ENCODE measurements at places on chromosomes 16 and 17.

GRCh38 chr17:71163813-71164122, 957.1 kb upstream of the SOX9 start:
- DNase-seq: no peak

DNA sequence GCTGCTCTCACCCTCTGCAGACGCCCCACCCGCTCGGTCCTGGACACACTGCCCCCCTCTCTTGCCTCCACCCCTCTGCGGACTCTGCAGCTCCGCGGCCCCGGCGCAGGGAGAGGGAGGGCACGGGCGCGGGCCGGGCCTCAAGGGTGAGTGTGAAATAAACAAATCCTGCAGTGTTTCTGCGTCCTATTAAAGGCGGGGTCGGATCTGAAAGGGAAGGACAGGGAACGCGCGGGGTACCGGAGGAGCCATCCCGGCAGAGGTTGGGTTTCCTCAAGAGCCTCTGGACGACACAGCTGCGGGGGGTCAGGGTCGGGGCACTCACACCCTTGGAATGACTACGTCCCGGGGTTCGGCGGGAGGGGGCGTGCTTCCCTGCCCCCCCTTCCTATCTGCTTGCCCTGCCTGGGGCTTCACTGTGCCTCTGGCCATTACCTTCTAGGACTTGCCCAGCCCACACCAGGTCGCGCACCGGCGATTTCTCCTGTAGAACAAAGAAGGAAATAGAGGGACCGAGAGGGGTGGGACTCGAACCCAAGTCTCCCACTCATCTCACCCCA, 466 bp upstream of the HSF4 start:
- DNase-seq: no peak

GRCh38 chr16:56977216-56977615, 12.1 kb upstream of the NLRC5 start:
- no peak for DNase-seq

DNA sequence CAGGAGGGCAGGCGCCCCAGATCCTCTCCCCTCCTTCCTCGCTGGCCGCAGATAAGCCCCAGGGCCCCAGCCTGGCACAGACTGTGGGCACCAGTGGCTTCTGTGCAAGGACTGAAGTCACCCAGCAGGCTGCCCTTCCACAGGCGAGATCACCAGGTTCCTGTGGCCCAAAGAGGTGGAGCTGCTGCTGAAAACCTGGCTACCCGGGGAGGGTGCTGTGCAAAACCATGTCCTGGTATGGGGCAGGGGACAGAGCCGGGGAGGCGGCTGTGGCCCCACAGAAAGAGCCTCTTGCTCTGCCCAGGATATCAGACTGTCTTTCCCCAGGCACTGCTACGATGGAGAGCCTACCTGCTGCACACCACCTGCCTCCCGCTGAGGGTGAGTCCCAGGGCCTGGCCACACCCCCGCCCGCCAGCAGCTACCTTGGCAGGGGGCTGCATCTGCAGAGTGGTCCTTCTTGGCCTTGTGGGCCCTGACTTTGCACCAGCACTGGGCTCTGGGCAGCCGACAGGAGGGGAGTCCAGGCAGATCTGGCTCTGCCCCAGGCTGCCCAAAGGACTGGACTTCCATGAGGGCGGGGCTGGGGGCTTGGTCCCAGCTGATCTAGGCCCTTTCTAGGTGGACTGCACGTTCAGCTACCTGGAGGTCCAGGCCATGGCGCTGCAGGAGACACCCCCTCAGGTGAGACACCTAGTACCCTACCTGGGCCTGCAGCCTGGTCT, 615 bp downstream of the CARMIL2 start:
- no peak for DNase-seq

DNA sequence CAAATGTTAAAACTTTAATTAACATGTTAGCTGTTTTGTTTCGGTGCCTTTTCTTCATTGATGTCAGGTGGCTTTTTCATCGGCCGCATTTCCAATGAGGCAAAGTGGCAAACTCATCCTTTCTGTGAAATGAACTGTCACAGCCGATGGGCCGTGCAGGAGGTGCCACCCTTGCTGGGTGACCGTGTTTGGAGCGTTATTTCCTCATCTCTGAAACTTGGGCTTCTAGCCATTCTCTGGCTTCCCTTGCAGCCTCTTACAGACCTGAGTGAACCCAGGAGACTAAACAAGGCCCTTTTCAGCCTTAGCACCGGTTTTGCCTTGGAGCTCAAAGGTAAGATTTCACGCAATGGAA, 42.2 kb upstream of the PRSS54 start:
- DNase-seq: no peak

GRCh38 chr16:59030923-59031485, 296.9 kb upstream of the GOT2 start:
- no peak for DNase-seq

DNA sequence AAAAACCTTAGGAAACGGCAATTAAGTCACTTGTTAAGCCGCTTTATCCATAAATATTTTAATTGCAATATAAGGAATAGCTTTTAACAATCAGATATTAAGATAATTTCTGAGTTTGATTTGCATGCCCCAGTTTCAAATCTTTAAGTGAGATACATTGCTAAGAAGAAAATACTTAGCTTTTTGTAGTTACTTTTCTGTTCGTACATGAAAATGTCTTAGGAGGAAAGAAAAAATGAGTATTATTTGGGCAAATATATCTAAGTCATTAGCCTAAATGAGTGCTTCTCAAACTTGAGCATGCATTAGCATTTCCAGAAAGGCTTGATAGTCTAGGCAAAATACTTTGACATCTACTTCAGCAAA, 6.4 kb downstream of the ZNF207 start:
- no peak for DNase-seq

DNA sequence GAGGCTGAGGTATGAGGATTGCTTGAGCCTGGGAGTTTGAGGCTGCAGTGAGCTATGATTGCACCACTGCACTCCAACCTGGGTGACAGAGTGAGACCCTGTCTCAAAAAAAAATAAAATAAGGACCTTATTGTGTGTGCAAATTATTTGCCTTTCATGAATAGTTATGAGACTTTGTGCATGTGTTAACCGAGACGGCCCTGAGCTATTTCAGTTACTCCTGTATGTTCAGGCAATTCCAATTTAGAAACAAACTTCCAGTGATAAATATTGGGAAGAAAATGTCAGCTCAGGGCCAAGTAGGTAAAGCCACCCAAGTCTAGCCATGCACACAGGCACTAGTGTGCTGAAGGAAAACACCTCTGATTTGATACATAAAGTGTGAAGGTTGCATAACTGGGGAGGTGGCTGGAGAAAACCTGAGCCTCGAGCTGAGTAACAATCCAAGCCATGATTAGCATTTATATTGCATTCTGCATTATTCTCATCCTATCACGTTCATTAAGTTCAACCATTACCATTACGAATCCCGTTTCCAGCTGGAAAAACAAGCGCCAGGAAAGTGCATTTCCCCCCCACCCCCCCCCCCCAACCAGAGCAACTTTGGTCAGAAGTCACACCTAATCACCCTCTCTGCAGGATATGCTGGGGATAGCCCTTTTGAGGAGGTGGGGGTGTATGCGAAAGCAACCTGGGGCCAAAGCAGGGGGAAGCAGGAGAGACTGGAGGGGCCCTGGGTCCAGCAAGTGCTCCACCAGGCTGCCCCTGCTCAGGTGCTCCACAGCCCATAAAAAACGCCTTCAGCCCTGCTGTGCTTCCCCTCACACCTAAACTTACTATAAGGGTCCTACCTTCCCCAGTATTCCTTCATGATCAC, 18.6 kb upstream of the ENDOV start:
- no peak for DNase-seq

DNA sequence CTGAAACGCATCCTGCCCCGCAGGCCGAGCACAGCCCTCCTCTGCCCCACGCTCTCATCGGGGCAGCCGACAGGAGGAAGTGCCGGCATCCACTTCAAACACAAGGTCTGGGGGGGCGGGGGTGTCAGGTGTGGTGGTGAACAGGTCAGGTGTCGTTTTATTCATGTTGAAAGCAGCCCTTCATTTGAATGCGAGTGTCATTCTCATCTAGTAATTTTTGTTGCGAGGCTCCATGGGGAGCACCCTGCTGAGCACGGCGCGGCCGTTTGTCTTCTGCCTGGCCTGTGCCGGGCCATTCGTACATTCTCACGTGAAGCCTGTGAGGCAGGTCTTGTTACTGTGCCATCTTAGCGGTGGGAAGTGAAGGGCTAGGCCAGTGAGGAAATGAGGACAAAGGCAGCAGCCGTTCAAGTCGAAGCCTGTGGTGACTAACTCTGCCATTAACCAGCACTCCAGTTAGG, 1.9 kb downstream of the ACSF3 start:
- DNase-seq: no peak

- DNase-seq: no peak
Measured at GRCh38 chr16:21302454-21302853, 24.4 kb upstream of the CRYM start.

DNA sequence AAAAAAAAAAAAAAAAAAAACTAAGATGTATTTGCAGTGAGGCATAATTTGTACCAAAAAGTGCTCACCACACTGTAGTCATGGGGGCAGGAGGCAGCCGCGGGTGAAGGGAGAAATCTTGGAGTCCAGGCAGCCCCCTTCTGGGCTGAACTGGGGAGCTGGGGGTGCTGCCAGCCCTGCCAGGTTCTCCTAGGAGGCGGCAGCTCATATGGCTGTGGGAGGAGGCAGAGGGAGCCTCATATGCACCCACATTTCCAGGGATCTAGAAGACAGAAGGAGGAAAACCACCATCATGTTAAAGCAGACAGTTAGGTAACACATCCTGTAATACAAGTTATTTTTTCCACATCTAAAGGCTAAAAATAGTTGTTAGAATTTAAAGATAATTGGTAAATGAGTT, 16.3 kb downstream of the MAPT start:
- DNase-seq: no peak

DNA sequence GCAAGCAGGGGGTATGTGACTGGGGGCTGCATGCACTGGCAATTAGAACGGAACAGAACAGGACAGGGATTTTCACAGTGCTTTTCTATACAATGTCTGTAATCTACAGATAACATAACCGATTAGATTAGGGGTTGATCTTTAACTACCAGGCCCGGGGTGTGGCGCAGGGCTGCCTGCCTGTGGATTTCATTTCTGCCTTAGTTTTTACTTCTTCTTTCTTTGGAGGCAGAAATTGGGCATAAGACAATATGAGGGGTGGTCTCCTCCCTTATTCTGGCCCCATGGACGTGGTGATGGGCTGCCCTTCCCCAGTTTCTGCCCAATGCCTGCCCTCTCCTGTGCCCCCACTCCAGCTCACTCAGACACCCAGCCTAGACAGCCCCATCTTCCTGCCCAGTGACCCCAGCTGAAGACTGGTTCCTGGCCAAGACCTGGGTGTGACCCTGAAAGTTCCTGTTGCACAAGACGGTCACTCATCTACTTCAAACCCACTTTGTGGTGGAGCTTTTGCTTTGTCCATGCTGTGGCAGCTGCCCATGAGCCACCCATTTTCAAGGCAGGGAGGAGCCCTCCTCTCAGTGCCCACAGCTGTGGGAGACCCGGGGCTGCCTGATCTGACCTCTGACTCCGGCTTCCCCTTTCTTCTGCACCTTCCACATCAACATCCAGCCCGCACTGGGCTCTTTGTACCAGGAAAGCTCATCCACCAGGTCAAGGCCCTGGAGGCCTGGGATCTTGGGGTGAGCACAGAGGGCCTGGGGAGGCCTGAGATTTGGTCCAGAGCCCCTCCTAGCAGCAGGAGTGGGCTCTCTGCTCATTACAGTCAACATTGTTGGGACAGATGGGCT, 18.6 kb downstream of the ALOX12B start:
- no peak for DNase-seq

- DNase-seq: no peak
Measured at GRCh38 chr16:15034266-15035162, 21.4 kb downstream of the NTAN1 start.

DNA sequence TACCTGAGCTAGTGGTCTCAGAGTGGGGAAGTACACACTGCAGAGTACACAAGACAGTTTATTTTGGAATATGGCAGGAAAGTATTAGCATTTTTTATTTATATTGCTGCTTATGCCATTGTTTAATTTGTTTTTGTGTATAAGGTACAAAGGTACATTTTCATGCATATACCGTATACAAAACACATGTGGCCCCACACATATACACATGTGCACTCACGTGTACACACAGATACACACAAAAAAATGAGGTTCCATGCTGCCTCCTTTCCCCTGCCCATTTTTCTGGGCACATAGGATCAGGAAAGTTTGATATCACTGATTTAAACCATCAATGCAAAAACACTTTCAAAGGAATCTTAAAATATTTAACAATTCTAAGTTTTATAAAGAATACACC, 12.9 kb downstream of the IGSF6 start:
- no peak for DNase-seq

DNA sequence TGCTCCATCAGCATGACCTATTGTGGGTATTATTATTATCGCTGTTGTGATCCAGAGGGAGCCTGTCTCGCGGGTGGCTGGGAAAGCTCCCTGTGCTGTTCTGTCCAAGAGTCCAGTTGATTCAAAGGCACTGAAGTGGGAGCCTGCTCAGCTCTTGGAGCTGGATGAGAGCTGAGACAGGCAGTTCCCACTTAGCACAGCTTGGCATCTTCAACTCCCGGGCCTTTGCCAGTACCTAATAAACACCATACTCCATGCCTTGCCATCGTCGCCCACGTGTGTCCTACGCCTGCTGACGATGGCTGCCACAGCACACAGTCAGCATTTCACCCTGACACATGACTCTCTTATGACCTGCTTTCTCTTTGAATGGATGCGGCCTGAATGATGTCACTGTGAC, 32.6 kb downstream of the RTN4RL1 start:
- DNase-seq: no peak

GRCh38 chr17:81517009-81517338, 4.4 kb upstream of the ACTG1 start:
- no peak for DNase-seq

DNA sequence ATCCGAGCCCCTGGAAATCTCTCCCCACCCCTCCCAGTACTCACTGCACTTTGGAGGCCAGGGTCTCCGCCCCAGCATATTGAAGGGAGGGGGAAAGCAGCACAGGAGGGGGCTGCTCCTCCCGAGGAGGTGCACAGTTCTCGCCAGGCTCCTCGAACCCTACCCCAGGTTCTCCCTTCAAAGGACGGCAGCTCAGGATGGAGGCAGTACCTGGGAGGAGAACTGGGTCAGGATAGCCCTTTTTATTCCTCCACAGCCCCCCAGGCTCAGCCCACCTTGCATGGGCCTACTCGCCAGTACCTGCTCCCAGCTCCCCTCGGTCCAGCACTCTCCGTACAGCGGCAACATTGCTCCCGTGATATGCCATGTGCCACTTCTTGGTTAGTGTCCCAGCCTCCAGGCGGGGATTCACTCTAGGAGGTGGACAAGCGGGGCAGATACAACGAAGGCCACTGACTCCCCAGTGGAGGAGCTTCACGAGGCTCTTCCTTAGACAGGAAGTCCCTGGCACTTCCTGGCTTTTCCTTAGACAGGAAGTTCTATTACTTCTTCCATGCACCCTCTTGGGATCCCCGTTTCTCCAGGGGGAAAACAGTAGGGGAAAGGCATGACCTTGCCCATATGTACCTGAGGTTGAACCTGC, 2.1 kb upstream of the GPS2 start:
- DNase-seq: no peak
